ENCODE measurements at places on chromosomes 7 and 10.

DNA sequence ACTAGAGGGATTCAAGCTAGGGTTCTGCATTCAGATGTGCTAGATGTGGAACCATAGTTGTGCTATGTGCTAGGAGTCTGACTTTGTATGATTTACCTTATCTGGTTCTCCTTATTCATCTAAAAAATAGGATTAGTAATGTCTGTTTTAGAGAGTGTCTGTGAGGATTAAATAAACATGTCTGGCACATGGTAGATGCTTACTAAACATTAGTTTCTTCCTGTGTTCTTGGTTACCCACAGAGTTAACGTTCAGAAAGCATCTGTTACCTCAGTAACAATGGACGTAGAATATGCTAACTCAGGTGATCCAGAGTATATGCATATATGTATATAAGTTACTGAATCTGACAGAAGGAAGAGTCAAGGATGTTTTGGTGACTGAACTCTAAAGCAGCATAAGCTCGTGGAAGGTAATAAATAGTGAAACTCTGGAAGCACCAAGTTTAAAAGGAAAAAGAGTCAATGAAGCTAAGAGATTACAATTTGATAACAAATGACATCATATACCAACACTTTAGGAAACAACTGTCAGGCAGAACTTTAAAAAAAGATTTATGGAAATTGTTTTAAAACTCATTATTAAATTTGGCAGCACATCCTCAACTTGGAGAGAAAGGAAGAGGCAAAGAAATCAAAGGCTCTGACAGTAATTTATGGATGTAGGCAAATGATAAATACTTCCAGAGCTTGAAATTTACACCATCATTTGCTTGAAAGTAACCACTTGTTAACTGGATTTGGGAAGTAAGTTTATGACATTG, 127.0 kb downstream of the CCNY start:
- no peak for DNase-seq

GRCh38 chr10:99629625-99629978, 9.4 kb upstream of the SLC25A28 start:
- no peak for DNase-seq

GRCh38 chr7:22855049-22855392, 32.4 kb upstream of the TOMM7 start:
- no peak for DNase-seq

GRCh38 chr10:24790599-24790998, 66.9 kb upstream of the ARHGAP21 start:
- no peak for DNase-seq

Measured in H7 (cell line).